ENCODE measurements at places on chromosomes 7 and 10.
A peak's percentile ranks its signal among the peaks of the same experiment; 100 is the strongest.

DNA sequence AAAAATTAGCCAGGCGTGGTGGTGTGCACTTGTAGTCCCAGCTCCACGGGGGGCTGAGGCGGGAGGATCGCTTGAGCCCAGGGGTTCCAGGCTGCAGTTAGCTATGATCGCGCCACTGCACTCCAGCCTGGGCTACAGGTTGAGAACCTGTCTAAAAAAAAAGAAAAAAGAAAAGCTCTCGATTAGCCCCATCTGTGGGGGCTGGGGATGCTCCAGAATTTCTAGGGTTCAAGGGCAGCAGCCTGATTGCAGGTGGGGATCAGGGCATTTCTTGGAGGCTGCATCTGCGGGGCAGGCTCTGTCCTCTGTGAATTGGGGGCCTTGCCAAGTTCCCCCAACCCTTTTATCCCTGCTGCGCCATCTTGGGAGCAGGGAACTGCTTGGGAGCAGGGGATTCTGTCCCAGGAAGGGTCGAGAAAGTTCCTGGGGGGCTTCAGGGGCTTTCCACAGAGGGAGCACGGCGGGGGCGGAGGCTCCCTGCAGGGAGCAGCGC, 651 bp upstream of the ARPC1A start:
- DNase-seq, result no peak

DNA sequence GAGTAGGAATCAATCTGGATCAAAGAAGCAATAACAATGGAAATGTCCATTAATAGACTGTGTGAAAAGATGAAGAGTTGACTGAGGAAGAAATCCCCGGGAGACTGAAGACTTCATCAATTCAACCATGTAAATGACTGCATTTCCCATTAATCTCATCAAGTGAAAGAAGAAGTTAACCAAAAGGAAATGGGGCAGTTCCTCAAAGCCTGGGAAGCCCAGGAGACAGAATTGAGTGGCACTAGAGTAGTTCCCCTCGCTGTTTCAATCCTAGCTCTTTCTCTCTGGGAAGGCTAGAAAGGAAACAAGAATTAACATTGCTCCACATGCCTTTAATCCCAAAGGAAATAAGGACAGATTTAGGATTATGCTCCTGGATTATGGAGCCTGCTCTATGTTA, 4.8 kb upstream of the OR6V1 start:
- peak; percentile 76 for DNase-seq

DNA sequence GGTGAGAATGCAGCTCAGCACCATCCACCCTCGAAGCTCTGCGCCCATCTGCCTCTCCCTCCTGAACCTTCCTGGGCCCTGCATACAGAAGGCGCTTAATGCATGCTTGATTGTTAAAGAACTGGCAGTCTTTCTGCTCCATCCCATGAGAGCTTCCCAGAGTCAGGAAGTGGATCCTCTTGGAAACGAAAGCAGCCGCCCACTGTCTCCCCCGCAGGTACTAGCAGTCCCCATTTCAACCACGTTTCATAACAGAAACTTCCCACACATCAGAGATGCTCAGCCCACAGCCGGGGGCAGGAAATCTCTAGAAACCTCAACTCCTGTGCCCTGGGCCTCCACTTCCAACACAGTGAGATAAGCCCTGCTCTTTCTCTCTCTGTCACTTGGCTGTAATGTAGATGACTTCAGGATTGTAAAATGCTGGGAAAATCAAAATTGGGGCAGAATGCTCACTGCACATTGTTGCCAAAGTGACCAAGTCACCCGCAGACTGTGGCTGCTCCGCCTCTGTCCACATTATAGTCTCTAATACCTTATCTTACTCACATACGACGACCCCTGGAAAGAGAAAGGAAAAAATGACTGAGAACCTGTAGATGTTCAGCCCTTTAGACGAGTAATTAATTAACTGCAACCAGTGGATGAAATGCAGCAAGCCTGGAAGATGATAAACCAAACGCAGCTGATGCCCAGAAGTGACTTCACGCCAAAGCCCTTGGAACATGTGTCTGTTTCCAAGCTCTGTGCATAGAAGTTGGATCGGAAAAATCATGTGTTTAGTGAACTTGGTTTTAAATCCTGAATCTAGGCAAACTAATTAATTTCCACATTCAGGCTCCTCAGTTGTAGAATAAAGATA, 28.5 kb downstream of the GSDME start:
- DNase-seq, result peak; percentile 3

- DNase-seq, result no peak
Observed at GRCh38 chr10:23310404-23310803, 34.2 kb downstream of the C10orf67 start.

DNA sequence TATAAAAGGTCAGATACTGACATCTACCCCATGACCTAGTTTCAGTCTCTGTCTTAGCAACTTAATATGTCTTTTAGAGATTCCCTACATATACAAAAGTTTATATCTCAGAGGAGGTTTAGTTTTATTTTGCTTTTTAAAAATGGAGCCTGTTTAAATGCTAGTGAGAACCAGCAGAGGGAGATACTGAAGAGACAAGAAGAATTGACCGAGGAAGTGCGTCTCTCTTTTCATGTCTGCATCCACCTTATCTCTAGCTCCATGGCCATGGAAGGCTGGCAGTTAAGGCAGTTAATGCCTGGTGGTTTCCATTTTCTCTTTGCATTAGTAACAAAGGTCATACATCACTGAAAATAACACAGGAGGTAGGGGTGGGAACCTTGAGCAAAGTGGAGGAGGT, 10.7 kb downstream of the SUV39H2 start:
- DNase-seq, result peak; percentile 22

DNA sequence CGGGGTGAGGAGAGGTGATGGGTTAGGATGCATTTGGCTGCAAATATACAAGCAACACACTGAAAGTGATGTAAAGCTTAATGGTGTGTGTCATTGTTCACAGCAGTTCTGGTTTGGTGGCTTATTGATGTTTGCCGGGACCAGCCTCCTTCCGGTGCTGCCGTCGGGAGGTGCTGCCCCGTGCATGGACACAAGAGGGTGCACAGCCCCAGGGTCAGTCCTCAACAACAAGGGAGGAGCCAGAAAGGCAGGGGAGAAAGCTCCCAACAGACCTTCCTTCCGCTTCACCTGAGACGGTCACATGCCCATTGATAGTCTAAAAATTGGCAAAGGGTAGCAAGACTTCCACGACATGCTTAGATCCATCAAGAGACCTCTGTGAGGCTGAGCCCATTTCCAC, 9.5 kb downstream of the RNF32 start:
- peak; percentile 35 for DNase-seq

- no peak for DNase-seq
Observed at GRCh38 chr10:44954962-44955361, 4.6 kb upstream of the RASSF4 start.

- no peak for DNase-seq
Observed at GRCh38 chr7:41416208-41416595, 286.7 kb downstream of the INHBA start.

GRCh38 chr10:111323389-111323966, 246.6 kb downstream of the ADRA2A start:
- DNase-seq, result no peak

DNA sequence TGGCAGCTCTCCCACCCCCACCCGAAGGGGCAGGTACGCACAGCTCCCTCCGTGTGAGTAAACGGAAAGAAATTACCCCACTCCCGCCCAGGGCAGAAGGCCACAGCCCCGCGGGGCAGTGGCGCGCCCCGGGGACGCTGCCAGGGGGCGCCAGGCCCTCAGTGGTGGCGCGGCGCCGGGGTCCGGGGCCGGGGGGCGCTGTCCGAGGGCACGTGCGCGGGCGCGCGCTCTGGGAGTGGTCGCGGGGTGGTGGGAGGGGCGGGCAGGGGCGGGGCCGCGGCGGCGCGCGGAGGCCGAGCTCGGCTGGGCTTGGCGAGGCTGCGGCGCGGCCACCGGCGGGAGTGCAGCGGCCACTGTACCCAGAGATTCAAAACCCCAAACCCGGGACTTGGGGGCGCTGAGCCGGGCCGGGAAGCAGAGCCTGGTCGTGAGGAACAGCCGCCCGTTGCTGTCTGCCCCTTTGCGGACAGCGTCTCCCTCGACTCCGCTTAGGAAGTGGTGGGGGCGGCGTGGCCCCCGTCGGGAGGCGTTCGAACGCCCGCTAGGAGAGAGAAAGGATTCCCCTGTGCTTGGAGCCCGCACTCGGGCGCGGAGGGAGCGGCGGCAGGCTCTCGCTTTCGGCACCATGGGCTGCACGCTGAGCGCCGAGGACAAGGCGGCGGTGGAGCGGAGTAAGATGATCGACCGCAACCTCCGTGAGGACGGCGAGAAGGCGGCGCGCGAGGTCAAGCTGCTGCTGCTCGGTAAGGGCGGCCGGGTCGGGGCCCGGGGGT, at the start of gene GNAI1:
Gene GNAI1, plus strand, starts transcription at position 296 of the 773 bp plus-strand sequence. Its CDS starts 330 bp downstream, at position 626.
- DNase-seq, result peak; percentile 41

DNA sequence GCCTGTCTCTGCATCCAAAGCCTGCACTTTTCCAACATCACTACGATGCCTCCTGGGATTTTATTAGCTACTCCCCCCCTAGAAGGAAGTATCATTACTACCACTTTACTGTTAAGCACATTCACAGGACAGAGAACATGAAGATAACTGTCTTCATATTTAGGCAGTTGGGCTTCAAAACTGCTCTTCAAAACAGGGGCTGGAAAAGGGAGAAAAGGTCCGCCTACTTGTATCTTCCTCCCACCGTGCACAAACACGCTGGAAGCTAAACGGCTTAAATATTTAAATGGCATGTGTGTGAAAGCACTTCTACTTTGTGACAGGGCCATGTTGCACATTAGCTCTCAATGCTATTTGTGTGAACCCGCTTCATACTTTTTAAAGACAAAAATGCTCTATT, 999 bp downstream of the ITIH5 start:
- DNase-seq, result no peak

GRCh38 chr10:126551202-126551601, 119.3 kb downstream of the C10orf90 start:
- DNase-seq, result no peak

DNA sequence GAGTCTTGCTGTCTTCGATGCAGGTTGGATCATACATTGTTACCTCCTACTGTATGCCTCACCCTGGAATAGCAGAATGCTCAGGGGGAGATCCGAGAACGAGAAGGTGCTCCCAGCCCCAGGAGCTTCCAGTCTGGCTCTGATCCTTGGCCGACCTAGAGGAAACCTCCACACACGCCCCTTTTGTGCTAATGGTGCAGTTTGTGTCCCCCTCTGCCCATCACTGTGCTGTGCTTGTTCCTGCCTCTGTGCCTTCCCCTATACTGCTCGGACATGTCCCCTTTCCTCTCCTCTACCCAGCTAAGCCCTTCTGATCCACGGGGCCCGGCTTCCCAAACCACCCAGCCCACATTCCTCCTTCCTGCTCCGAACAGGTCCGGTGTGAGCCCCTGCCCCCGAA, 32.5 kb downstream of the ZNF775 start:
- no peak for DNase-seq

- DNase-seq, result no peak
Observed at GRCh38 chr10:17122726-17123661, 6.6 kb downstream of the CUBN start.

DNA sequence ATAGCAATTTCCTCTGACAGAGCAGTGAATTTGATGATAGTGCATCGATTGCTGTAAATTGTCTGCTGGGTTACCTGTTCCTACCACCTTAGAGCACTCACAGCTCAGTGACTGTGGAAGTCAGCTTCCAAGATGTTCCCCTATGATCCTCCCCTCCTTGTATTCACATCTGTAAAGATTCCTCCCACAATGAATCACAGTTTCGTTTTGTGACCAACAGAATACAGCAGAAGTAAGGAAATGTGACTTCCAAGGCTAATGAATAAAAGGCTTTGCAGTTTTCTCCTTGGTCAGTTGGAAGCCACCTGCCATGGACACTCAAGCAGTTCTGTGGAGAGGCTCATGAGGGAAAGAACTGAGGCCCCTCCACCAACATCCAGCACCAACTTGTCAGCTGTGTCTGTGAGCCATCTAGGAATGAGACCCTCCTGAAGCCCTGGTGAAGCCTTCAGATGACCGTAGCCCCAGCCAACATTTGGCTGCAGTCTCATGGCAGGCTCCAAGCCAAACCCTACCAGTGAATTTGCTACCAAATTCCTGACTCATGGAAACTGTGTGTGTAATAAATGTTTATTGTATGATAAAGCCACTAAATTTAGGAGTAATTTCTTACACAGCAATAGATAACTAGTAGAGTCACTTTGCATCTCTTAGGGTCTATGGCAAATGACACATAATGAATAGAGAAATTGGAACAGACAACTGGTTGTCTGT, 309.5 kb upstream of the NPVF start:
- DNase-seq, result no peak

DNA sequence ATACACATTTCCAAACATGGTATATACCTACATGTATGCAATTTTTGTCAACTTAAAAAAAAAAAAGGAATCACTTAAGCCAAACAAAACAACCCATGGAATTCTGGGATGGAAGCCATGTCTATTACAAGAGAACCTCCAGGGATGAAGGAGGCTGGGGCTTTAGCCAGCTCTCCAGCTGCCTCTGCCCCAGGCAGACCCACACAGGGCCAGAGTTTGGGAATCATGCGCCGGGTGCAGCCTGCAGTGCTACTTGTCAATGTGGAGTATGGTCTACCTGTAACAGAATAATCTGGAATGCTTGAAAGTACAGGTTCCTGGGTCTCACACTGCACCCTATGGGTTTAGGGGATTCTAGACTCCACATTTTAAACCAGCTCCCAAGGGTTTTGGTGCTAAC, 10.8 kb downstream of the ATP6V0E2 start:
- DNase-seq, result no peak

GRCh38 chr7:77331938-77332695, 84.0 kb downstream of the GSAP start:
- DNase-seq, result peak; percentile 89

GRCh38 chr7:158783595-158783994, 45.7 kb downstream of the ESYT2 start:
- DNase-seq, result no peak

DNA sequence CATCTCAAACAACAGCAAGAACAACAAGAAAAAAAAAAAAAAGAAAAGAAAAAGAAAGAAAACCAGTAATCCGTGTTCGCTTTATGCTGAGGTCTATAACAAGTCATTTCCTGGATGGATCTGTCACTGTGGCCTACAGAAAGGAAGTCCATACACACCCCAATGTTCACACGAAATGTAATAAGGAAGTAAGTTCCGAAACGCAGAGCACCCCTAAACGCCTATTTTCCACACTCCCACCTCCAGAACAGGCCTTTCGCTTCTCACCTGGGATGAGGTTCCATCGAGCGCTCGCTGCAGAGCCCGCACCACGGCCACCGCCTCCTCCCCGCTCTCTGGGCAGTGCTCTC, 735 bp downstream of the ZNF394 start:
- DNase-seq, result peak; percentile 39

DNA sequence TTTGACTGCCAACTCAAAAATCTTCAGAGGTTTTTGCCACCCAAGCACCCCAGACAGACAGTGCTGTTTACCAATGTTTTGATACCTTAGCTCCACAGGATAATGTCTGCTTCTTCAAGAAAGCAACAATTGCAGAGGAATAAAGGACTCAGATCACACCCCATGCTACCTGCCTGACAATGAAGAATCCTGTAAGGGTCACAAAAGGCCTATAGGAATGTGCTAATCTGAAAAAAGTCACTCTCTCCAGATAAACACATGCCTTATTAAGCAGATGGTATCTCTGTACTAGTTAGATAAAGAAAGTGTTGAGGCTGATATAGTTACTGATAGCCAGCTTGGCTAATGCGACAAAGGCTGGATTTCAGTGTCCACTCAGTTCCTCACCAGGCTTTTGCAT, 1076.7 kb upstream of the SORCS1 start:
- no peak for DNase-seq

- no peak for DNase-seq
Observed at GRCh38 chr7:50481867-50482266, 31.7 kb upstream of the FIGNL1 start.

Measured in MV-4-11 (cell line).